ENCODE measurements at places on chromosomes 3 and 15.

DNA sequence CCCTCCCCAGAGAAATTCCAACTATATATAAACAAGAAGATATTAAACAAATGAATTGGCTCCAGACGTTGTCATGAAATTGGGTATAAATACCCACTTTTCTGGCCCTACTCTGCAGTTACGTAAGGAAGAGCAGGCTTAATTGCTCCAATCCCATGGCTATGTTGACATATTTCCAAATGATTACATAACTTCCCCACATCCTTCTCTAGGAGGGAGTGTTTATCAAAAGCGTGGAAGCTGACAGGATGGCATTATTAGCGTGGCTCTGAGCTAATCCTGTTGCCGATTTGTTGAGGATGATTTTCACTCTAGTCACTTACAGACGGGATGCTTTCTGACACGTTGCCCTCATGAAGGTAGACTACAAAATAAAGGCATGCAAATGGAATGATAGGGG is 347.5 kb upstream of the TMCO5A start:
- DNase-seq = no peak

- DNase-seq = no peak
Measured at GRCh38 chr3:100002599-100003350, 111.5 kb downstream of the FILIP1L start.

DNA sequence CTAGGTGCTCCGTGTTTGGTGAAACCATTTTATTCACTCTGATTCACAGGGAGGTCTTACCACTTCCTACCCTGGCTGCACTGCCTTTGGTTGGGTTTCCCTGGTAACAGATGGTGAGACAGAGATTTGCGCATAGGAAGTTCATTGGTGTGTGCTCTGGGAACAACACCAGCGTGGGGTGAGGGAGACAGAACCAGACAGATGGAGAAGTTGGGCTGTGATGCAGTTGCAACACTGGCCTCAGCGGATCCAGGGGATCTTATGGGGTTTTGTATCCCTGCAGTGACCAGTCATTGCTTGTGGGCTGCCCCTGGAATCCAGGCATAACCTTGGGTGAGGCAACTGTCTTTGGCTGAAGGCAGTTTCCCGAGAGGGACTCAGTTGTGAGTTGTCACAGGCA is 12.5 kb upstream of the IL16 start:
- DNase-seq = no peak

- DNase-seq = no peak
Measured at GRCh38 chr3:108036984-108037741, 53.7 kb downstream of the CD47 start.

GRCh38 chr3:15512166-15512565 is 9.3 kb downstream of the COLQ start:
- DNase-seq = no peak

DNA sequence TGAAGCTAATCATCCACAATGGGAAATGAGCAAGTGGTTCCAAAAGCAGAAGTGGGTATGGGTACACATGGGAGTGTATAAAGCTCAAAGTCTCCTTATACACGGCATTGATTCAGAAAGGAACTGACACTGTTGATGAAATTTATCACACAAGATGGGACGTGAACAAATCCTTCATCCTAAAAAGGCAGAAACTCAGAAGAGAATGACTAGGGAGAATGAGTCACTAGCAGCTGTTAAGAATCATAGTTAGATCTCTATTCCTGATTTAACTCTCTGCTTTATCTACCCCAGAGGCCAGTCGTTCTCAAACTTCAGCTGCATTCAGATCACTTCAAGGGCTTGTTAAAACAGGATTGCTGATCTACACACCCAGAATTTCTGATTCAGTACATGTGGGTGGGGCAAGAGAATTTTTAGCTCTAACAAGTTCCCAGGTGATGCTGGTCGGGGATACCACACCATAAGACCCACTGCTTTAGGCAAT is 97.7 kb upstream of the PHLDB2 start:
- no peak for DNase-seq

GRCh38 chr3:99969136-99969535 is 145.2 kb downstream of the FILIP1L start:
- no peak for DNase-seq

GRCh38 chr3:85360742-85361387 is 402.1 kb downstream of the CADM2 start:
- DNase-seq = no peak

GRCh38 chr3:30315447-30315846 is 291.0 kb upstream of the TGFBR2 start:
- DNase-seq = no peak

DNA sequence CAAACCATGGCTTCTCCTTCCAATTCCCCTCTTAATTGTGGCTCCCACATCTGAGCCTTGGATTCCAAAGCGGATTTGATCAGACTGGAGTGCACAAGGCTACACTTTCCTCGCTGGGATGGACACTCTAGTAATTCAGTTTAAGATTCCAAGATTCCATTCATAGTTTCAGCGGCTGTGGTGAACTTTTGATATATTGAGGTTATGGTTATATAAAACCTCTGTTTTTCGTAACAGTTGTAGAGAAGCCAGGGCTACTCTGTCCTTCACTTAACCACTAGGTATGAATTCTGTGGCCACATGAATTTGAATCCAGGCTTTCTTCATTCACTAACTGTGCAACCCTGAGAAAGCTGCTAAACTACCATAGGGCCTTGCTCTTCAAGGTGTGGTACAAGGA is 67.9 kb upstream of the KY start:
- no peak for DNase-seq

- DNase-seq = no peak
Measured at GRCh38 chr3:34634939-34635338, 836.5 kb downstream of the PDCD6IP start.

DNA sequence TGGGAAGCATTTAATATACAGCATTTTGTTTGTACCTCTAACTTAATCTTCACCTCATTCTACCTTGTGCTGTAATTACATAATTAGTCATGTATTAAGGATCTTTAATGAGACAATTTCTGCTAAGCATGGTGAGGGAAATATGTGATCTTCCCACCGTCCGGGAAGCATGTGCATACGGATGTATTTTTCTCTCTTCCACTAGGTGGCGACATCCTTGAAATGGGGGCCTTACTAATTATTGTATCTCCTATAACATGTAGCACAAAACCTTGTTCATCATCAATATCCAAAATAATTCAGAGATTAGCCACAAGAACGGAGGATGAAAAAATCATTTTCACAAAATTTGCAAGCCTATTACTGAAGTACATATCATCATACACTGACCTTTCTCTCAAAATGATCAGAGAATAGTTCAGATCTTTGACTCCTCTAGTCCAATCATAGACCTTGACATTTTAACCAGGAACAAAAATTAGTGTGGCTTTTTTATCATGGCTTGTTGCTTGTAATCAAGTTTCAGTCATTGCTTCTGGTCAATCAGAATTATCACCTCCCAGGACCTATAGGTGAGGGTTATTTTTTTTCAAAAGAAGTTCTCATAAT is 148.9 kb upstream of the GBE1 start:
- DNase-seq = no peak

- no peak for DNase-seq
Measured at GRCh38 chr15:78878356-78878755, 5.7 kb downstream of the MORF4L1 start.

DNA sequence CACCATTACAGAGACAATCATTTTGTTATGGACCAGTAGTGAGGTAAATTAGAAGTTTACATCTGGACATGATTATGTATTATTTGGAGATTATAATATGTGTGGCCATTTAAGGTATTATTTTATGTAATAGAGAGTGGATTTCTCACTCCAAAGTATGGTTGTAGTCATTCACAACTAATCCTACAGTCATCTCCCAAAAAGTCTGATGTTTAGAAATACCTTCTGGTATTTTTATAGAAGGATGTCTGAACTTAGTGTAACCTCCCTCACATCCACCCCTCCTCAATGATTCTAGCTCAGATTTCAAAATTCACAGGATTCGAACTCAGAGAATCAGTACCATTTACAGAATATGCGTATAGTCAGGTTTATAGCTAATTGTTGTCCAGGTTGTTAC is 346.6 kb upstream of the MEIS2 start:
- DNase-seq = no peak
